Activated CD8-positive, alpha-beta memory T cell treated with anti-CD3 and anti-CD28 coated beads for 48 hours (primary cell): ENCODE measurements at places on chromosomes 5 and 9.

DNA sequence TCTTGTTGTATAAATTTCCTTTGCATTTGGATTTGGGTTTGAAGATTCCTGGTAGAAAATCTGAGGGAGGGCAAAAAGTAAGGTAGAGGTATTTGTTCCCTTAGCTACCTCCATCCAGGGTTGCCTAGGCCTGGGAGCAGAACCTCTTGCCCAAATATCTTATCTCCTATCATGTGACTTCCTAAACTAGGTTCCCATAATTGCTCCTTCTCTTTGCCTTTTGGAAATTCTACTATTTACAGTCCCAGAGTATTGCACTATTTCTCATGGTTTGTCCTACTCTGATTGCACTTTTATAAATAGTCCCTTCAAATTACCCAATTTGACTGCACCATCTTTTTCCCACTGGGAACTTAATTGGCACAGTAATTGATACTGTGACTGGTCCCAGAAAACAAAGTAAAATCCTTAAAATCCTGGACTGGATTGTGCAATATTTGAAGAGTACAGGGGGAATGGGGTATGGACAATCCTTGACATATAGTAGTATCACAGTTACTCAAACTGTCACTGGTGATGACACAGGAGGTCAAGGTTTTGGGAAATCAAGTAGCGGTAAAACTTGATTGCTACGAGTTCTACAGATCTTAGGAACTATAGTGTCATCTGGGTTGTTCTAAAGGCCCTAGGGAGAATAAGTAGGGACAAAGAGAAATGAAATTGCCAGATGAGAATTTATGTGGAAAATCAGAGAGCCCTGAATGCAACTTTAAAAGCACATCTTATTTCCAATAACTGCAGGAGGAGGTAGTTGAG, 31.5 kb upstream of the TMED7 start:
- DNase-seq = no peak

DNA sequence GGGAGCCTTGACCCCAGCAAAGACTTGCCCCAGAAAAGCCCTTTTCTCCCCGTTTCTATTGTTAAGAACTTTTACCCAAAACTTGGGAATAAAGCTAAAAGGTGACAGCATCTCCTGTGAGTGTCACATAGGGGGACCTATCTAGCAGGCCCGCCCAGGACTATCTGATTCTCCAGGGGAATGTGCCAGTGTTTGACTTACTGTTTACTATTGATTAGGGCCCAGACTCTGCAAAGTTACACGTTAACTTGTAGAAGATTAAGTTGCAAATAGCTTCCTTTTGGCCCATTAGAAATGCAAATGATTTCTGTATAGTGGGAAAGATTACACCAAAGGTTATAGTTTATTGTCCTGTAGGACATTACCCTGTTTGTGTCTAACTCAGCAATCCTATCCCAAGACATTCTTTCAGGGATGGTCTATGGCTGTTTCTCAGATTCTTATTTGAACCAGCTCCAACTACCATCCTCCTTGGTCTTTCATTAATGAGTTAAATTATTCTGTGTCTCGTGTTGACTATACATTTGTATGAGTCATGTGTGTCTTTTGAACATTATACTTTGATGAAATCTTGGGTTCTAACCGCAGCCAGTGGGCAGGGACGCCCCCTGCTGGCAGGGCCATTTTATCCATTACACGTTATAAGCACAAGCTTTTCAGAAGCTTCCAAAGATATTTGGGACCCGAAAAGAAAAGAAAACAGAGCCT, 60.7 kb downstream of the HRH2 start:
- DNase-seq = peak; percentile 53

GRCh38 chr5:159403906-159404681, 73.8 kb upstream of the IL12B start:
- no peak for DNase-seq

GRCh38 chr9:104082168-104082567, 11.9 kb upstream of the SMC2 start:
- DNase-seq = no peak

DNA sequence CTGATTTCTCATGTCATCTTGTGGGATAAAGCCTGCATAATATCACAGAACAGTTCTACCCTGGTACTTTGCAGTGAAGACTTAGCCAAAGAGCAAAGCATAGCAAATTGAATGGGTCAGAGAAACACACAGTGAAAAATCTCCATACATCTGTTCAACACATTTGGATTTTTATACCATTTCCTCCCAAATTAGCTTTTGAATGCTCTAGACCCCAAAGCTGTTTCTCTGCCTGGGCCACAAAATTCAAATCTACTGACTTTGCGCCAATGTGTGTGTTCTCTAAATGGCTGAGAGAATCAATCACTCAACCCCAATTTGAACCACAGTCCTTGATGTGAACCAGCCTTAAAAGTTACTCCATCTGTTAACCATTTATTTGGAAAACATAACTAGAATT, 236.9 kb upstream of the NFIL3 start:
- no peak for DNase-seq

DNA sequence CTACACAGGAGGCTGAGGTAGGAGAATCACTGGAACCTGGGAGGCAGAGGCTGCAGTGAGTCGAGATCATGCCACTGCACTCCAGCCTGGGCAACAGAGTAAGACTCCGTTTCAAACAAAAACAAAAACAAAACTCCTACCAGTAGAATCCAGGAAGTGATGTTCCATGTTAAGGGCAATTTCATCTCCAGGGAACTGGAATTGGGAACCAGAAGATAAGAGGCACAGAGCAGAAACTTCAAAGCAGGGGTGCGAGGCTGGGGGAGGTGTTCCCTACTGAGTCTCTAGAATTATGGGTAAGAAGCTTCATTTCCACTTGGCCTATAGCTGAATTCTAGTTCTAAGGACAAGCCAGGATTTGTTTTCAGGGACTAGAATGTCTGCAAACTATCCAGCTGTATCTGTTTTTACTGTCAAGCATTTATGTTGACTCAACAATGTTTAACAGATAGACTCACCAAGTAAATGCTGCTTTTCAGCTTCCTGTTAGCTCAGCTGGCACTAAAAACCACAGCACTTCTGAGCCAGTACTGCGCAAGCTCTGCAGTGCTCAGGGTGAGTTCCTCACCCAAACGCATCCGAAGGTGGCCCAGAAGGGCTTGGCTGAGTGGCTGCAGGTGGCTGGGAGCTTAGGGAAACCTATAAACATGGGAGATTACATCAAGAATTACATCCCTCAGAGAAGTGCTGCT, 320.1 kb downstream of the MTRR start:
- no peak for DNase-seq

- DNase-seq = no peak
These were observed 266.0 kb downstream of the DTWD2 start for GRCh38 chr5:118722122-118723020.

GRCh38 chr9:18821788-18822187, 211.2 kb downstream of the SAXO1 start:
- DNase-seq = no peak

DNA sequence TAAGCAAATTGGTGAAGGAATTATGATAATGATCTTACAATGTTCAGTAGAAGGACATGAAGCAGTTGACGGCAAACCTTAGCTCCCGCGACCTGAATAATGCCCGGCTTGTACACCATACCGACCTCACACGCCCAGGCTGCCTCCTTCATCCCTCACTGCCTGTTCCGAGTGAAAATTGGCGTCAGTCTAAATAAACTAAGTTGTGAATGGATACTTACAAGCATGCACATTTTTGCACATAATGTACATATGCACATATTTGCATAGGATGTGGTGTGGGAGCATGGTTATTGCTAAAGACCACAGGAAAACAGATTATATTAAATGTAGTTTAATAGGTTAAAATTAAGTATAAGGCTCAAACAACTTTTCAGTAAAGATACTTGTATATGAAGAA, 14.9 kb downstream of the OR2Y1 start:
- DNase-seq = no peak

GRCh38 chr5:124645396-124645795, 101.0 kb downstream of the ZNF608 start:
- no peak for DNase-seq

DNA sequence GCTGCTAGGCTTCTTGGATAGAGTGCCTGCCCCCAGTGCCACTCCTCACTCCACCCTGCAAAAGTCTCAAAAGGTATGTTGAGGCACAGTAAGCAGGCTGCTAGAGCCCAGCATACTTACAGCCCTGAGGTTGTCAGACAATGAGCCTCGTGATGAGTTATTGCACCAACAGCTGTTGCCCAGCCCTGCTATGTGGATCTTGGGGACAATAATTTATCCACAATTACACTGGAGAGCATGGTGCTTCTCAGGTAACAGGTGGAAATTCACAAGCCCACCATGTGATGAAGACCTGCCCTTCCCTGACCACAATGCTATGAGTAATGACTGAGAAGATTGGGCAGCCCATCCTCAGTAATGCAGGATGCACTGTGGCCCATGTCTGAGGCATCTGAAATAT, 36.5 kb downstream of the KCNIP1 start:
- no peak for DNase-seq

DNA sequence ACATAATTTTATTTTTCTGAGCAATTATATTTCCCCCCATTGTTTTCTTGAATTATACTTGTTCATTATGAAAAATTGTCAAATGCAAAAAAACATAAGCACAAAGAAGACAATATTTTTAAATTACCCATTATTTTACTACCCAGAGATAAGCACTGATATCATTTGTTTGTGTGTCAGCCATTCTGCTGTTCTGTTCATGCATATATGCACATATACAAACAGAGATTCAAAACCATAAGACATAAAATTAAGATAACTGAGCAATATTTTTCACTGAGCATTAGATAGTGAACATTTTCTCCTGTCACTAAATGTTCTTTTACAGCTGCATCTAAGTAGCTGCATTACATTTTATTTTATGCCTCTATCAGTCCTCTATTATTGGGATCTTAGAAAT, 35.6 kb downstream of the PAM start:
- no peak for DNase-seq

DNA sequence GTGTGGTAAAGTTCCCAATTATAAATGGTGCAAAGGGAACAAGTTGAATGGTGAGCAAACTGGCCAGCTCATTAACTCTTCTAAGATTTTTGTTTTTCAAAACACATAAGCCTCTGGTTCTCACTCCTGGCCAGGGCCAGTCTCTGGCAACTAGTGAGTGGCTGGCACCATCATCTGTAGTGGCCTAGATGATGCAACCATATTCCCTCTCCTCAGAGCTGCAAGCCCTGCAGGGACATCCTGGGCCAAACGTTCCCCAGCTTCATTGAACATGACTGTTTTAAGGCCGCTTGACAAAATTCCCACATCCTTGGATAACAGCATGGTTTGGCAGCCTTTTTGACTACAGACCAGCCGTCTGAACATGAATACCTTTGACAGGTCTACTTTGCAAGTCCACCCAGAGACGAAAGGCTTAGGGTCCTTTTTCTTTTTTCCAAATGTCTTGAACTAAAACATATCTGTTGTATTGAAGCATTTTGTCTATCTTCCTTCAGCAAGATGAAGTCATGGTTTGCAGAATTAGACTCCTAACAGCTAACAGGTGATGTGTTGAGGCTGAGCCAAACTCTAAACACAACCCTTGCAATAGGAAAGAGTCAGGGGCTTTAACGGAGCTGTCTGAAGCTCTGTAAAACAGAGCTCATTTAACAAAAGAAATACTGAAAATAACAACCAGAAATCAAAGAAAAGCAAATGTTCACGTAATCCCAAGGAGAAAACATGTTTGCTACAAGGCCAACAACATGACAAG, 23.8 kb downstream of the MACROH2A1 start:
- DNase-seq = no peak

GRCh38 chr5:14039063-14039462, 94.6 kb upstream of the DNAH5 start:
- no peak for DNase-seq

DNA sequence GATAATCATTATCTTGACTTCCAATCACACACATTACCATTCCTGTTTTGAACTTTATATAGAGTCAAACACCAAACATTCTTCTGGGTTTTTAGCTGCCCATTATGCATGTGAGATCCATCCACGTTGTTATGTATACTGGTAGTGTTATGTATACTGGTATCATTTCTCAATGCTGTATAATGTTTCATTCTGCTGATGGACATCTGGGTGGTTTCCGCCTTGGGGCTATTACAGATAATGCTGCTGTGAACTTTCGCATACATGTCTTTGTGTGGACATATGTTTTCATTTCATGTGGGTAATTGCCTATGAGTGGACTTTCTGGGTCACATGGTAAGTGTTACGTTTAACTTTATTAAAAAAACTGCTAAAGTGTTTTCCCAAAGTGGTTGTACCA, 217.8 kb upstream of the EFNA5 start:
- DNase-seq = no peak

DNA sequence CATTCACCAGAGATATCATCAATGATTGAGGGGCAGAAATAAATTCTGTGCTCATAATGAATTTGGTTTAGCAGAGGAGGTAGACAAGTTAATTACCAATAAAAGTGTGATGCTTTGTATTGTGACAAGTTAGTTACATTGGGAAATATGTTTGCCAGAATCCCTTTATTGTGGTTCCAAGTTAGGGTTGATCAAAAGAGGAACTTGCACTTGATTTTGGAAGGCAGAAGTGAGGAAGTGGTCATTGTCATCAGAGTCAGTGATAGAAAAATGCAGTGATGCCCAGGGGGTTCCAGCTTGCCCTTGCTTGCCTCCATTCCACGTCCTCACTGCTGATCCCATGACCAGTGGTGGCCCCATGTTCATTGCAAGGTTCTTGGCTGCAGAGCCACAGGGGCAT, 69.7 kb downstream of the SVEP1 start:
- DNase-seq = no peak

DNA sequence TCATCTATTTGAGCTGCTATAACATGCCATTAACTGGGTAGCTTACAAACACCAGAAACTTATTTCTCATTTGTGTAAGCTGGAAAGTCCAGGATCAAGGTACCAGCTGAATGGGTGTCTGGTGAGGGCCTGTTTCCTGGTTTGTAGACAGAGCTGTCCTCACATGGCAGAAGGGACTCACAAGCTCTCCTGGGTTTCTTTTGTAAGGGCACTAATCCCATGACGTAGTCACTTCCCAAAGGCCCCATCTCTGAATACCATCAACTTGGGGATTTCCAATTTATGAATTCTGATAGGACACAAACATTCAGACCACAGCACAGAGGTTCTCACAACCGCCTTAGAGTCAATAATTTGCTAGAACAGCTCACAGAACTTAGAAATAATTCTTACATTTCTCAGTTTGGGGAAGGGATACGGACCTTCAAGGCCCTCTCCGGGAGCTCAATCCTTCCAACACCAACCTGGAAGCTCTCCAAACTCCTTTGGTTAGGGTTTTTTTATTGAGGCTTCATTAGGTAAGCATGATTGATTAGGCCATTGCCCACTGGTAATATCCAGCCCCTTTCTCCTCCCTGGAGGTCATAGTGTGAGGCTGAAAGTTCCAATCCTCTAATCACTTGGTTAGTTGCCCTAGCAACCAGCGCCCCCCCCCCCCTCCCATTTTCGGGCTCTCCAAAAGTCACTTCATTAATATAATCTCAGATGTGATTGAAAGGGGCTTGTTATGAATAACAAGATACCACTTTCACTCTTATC, 7.6 kb upstream of the DNAJA1 start:
- DNase-seq = no peak
